Head of caudate nucleus (tissue), 42 donors: ENCODE measurements at places on chromosomes 5 and 9.
A peak's percentile ranks its signal among the peaks of the same experiment; 100 is the strongest.

- DNase-seq: no peak
Measured at GRCh38 chr5:103347716-103348423, 89.3 kb downstream of the MACIR start.

DNA sequence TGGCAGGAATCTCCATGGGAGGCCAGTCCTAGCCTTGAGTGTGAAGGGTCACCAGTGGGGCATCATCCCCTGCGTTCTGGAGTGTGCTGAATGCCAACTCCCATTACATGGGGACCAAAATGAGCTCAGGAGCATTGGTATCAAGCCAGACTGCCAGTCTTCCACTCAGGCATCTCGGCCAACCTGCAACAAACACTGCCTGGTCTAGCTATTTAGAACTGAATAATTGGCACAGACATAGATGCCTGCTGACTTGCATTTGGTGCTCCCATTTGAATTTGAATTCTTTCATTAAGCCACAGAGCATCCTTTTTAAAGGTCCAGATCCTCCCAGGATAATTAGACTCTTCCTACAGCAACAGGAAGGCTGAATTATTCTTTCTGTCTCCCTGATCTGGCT is 116.6 kb upstream of the ABCA1 start:
- no peak for DNase-seq

DNA sequence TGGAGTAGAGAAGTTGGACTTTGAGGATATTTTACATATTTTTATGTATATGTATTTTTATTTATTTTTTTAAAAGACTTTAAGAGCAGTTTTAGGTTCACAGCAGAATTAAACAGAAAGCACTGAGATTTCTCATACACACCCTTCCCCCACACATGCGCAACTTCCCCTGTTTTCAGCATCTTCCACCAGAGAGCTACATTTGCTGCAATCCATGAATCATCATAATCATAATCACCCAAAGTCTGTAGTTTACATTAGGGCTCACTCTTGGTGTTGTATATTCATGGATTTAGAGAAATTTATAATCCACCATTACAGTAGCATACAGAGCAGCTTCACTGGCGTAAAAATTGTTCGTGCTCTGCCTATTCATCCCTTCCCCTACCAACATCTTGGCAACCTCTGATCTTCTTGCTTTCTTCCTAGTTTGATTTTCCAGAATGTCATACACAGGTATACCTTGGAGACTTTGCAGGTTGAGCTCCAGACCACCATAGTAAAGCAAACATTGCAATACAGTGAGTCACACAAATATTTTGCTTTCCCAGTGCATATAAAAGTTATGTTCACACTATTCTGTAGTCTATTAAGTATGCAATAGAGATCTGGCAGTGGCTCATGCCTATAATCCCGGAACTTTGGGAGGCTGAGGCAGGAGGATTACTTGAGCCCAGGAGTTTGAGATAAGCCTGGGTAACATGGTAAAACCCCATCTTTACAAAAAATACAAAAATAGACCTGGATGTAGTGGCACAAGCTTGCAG is 9.6 kb upstream of the CCDC171 start:
- no peak for DNase-seq

GRCh38 chr5:93557021-93557604 is 23.9 kb downstream of the NR2F1-AS1 start:
- DNase-seq: no peak

GRCh38 chr5:155884041-155884440 is 442.9 kb upstream of the SGCD start:
- no peak for DNase-seq

DNA sequence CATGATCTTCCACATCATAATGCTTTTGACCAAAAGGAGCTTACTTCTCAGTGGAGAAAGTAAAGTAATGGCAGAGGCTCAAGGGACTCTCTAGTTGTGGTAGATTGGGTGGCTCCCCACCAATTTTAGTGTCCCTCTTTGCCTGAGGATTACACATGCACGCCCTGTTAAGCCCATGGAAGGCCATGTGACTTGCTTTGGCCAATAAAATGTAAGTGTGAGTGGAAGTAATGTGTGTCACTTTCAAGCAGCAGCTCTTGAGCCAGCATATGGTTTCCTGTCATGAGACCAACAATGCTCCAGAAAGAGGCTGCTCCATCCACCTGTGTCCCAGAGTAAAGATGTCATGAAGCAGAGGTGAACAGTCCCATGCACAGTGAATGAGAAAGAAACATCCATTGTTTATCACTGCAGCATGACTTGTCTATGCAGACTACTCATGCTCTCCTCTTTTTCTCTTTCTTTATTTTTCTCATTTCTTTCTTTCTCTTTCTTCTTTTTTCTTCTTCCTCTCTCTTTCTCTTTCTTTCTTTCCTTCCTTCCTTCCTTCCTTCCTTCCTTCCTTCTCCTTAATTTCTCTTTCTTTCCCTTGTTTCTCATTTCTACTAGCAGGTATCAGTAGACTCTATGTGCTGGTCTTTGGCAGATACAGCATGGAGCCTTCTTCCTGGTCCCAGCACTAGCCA is 57.3 kb upstream of the EGFLAM start:
- no peak for DNase-seq

DNA sequence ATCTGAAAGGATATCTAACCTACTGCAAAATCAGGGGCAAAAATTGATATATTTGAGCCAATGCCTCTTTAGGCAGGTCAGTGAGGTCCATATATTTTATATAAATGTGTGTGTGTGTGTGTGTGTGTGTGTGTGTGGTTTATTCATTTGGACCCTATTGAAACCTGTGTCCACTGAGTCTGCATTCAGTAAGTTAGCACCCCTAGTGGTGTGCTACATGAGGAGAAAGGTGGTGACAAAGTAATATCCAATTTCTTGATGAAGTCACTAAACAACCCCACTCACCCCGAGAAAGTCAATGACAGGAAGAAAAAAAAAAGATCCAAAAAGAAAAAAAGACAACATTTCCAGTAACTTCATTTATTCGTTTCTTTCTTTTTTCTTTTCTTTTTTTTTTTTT is 4.1 kb downstream of the FBXW11 start:
- DNase-seq: no peak

DNA sequence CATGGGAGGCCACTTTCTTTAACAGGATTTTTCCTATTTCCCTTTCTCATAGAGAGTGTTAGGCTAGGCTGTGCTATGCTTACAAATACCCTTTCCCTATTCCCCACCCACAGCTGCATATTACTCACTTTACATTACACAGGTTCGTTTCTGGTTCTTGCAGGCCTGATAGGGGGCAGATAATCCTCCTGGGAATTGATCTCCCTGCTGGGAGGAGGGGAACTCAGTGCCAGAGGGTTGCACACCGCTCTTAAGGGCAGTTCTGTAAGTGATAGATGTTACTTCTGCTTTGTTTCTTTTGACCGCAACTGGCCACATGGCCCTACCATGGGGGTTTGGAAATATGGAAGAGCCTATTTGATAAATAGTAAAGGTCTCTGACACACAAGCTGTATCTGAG is 54.0 kb upstream of the NTRK2 start:
- no peak for DNase-seq

GRCh38 chr9:2925016-2925415 is 81.1 kb upstream of the PUM3 start:
- DNase-seq: no peak

- DNase-seq: no peak
Measured at GRCh38 chr5:1417586-1418225, 27.5 kb downstream of the SLC6A3 start.

DNA sequence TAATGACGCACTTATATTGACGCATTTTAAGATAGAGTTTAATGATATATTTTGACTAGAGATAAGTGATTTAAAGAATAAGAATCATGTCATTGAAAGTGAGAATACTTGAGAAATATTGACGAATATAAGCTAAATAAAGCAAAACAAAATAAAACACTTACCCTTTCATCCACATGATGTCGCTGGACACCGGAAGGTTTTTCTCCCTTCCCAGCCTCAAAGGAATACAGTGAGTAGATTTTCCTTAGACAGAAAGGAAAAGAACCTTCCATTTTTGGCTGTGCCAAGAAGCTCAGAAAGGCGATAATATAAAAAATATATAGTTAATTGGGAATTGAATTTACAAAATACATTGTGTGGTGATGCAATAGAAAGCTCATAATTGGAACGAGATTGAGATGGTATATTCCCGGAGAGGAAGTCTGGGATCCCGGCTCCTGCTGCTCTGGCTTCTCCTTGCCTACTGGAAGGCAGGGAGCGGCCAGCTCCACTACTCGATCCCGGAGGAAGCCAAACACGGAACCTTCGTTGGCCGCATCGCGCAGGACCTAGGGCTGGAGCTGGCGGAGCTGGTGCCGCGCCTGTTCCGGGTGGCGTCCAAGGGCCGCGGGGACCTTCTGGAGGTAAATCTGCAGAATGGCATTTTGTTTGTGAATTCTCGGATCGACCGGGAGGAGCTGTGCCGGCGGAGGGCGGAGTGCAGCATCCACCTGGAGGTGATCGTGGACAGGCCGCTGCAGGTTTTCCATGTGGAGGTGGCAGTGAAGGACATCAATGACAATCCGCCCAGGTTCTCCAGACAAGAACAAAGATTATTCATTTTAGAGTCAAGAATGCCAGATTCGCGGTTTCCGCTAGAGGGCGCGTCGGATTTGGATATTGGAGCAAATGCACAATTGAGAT is at the start of gene PCDHA5:
Gene PCDHA5, plus strand, starts transcription at position 239 of the 906 bp plus-strand sequence.
- peak; percentile 79 for DNase-seq

- DNase-seq: no peak
Measured at GRCh38 chr9:26228273-26228672, 550.0 kb upstream of the TUSC1 start.

- DNase-seq: no peak
Measured at GRCh38 chr5:171855798-171856763, 70.5 kb downstream of the SMIM23 start.

DNA sequence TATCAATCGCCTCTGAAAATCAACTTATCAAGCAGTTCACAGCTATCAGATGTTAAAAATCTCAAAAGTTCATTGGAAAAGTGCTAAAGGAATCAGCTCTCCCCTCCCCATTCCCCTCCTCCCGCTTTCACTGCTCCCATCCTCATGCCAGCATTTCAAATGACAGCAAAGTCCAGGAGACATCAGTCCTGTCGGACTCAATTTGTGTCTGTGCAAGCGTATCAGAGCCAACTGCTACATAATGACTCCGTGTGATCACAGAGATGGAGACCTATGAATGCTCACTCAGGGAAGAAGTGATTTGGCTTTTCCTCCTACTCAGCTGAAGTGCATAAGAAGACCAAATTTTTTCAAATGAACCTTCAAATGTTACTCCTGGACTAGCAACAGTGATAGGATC is 937.2 kb upstream of the DMAC1 start:
- DNase-seq: no peak

GRCh38 chr5:44365345-44365744 is 23.9 kb downstream of the FGF10 start:
- DNase-seq: no peak

DNA sequence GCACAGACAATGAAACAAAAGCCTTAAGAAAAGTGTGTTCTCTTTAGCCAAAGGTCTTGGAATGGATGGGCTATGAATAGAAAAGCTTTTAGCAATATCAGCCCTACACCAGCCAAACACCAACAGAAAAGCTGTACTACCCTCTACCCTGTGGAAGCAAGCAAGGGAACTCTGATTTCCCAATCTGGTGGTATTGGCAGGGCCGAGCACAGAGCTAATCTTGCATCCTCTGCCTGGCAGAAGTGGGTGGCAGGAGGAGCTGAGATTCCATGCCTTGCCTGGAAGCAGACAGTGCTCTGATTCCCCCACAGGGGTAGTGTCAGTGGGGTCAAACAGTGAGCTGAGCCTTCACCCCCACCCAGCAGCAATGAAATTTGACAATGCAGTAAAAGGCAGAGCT is 29.6 kb upstream of the ZNF782 start:
- DNase-seq: no peak

DNA sequence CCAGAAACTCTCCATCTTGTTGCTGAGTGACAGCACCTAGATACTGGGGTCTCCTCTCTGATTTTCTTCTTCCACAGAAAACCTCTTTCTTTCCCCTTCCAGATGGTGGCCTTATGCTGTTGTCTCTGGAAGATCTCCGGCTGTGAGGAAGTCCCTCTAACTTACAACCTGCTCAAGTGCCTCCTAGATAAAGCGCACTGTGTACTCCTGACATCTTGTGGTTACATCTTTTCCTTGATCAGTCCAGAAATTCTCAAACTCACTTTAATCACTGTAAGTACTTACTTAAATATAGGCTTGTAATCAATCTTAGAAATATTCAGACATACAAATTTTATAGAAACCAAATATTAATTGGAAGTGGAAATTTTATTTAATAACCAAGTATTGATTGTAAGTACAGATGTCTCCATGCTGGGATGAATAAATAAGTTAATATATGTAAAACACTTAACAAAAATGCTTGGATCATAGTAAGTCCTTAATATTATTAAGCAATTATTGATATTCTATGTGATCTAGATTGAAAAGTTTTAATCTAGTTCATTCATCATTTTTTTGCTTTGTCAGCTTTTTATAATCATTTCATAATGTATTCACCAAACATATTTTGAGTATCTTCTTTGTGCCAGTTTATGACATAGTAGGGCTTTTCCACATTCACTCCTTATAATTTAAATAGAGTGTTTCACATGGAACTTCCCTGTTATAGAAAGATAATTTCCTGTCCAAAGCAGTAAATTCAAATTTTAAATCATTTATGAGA is 1381.4 kb upstream of the CDH6 start:
- DNase-seq: no peak

DNA sequence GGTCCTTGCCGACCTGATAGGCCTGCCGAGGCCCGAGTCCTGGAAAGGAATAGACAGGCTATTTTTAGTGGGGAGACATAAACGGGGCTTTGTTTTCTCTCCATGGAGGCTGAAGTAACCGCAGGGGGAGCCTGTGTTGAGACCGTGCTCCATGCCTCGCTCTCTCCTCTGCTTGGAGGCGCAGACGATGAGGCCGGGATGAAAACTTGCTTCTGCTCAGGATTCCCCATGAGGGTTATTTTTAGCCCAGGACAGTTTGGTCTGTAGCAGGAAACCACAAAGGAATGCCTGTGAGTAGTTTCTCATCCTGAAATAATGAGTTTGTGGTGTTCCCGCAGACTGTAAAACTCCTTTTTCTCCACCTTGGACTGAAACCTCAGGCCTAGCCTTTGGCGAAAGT is 81.9 kb upstream of the RARS1 start:
- peak; percentile 26 for DNase-seq

- DNase-seq: no peak
Measured at GRCh38 chr9:27763831-27764230, 190.6 kb upstream of the C9orf72 start.

- DNase-seq: no peak
Measured at GRCh38 chr5:160486573-160486972, 64.9 kb downstream of the PTTG1 start.

DNA sequence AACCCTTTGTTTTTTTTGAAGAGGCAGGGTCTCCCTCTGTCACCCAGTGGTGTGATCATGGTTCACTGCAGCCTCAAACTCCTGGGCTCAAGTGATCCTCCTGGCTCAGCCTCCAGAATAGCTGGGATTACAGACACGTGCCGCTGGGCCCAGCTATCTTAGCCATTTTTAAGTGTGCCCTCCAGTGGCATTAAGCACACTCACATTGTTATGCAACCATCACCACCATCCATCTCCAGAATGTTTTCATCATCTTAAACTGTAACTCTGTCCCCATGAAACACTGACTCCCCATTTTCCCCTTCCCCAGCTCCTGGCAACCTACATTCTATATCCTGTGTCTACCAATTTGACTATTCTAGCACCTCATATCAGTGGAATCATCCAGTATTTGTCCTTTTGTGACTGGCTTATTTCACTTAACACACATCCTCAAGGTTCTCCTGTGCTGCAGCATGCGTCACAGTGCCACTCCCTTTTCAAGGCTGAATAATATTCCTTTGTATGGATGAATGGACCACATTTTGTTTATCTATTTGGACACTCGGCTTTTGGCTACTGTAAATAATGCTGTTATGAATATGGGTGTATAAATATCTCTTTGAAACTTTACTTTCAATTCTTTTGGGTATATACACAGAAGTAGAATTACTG is 12.5 kb upstream of the RAPGEF1 start:
- DNase-seq: no peak
